ENCODE measurements at places on chromosomes 2 and 18. TPM values are rescaled to one million over a fixed set of nuclear protein-coding genes. Genes with fewer than 3 reads are reported as not detected.

The SCN9A gene
- 0.99 TPM for total RNA-seq

The TSHZ1 gene
- 19.2 TPM for total RNA-seq

GRCh38 chr2:77604953-77605929 lies 83.1 kb upstream of the LRRTM4 start:
- DNase-seq, result no peak

GRCh38 chr2:33366473-33366872 lies 110.0 kb upstream of the RASGRP3 start:
- peak; percentile 61 for DNase-seq

DNA sequence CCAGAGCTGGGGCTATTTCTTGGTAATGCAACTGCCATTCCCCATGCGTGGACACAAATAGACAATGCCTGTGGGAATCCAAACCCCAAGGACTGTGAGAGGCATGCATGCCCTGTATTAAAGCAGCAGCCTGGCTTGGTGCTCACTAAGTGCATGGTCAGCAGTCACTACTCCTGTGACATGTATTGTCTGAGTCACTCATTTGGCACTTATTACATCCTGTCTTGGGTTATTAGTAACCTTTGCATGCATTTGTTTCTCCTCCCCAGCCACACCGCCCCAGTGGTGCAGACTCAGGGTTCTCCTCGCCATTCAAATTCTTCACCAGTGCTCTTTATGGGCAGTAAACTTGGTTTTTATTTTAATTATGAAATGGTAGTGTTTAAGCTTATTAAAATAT lies 30.2 kb downstream of the PRKCE start:
- peak; percentile 40 for DNase-seq

- no peak for DNase-seq
Observed at GRCh38 chr2:234580686-234581085, 83.8 kb upstream of the ARL4C start.

- no peak for DNase-seq
Observed at GRCh38 chr18:13242797-13243196, 24.2 kb downstream of the LDLRAD4 start.

The NT5DC4 gene
- total RNA-seq, result not detected

DNA sequence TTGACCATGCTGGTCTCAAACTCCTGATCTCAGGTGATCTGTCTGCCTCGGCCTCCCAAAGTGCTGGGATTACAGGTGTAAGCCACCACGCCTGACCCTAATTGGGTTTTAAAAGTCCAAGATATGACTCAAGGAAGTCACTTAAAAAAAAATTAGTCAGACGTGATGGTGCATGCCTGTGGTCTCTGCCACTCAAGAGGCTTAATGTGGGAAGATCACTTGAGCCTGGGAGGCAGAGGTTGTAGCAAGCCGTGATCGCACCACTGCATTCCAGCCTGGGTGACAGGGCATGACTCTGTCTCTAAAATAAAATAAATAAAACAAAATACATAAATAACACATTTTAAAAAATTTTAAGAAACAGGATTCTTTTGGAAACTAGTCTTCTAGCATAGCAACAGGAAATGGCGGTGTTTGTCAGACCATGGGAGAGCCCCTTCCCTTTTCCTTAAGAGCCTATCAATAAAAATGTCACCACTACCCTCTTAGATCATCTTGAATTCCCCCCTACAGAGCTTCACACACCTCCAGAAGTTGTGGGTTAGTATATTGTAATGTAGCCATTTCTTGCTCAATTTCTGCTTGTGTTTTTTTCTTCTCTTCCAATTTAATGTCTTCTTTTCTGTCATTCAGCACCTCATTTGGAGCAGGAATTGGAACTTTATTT lies 20.1 kb downstream of the SFT2D3 start:
- no peak for DNase-seq

The TEKT4 gene
- total RNA-seq, result not detected

GRCh38 chr2:236440110-236440881 lies 129.3 kb upstream of the ACKR3 start:
- DNase-seq, result no peak

- peak; percentile 96 for DNase-seq
Observed at GRCh38 chr18:21704603-21705364, at the start of gene ABHD3. Gene ABHD3, minus strand, starts transcription at chr18:21704774. Its CDS starts 109 bp downstream, at chr18:21704665.

The OXER1 gene
- total RNA-seq, result 0.28 TPM

DNA sequence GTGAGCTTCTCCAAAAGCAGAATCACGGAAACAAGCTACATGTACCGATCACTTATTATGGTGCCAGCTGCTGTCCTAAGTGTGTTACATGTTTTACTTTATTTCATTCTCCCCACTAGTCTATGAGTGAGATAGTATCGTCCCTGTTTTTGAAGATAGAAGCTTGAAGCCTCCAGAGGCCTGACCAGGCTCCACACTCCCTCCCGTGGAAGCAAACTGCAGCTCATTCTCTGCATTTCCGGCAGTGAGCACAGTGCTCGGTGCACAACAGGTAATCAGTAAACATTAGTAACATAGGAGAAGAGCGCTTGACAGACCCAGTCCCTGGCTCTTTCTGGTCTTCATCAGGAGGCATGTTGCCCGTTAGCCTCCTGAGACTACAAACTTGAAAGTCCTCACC lies 72.9 kb downstream of the ZBTB7C start:
- DNase-seq, result no peak

DNA sequence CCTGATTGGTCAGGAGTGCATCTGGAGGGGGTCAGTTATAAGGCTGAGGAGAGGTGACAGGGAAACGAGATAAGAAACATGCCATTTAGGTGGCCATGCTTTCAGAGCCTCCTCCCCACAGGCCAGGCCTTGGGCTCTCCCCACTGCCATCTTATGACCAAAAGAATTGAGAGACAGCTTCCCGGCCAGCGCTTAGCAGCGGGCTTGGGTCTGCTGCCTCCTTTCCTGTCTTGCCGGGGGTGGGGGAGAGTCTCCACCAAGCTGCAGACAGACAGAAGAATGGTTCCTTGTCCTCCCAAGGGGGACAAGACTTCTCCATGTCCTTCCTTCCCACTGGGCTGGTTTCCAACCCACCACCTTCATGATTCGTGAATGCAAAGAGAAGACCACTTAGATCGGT lies 171.3 kb downstream of the SMAD7 start:
- DNase-seq, result no peak

- DNase-seq, result no peak
Observed at GRCh38 chr2:69131983-69132675, 119.2 kb downstream of the ANTXR1 start.

The C2orf78 gene
- not detected for total RNA-seq

DNA sequence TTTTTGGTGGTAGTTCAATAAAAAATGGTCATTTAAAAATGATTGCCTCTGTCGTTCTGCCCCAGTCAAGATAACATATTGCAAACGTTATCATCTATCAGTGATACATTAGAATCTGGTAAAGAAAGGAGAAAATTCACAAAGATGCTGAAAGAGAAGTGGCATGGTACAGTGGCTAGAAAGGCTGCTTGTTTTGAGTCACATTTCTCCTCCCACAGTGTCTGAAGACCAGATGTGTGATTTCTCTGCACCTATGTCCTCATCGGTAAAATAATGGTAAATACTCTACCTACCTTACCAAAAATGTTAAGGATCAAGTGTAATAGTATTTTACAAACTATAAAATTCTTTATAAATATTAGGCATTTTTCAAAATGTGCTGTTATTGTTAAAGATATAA lies 76.1 kb upstream of the NOSTRIN start:
- DNase-seq, result no peak

DNA sequence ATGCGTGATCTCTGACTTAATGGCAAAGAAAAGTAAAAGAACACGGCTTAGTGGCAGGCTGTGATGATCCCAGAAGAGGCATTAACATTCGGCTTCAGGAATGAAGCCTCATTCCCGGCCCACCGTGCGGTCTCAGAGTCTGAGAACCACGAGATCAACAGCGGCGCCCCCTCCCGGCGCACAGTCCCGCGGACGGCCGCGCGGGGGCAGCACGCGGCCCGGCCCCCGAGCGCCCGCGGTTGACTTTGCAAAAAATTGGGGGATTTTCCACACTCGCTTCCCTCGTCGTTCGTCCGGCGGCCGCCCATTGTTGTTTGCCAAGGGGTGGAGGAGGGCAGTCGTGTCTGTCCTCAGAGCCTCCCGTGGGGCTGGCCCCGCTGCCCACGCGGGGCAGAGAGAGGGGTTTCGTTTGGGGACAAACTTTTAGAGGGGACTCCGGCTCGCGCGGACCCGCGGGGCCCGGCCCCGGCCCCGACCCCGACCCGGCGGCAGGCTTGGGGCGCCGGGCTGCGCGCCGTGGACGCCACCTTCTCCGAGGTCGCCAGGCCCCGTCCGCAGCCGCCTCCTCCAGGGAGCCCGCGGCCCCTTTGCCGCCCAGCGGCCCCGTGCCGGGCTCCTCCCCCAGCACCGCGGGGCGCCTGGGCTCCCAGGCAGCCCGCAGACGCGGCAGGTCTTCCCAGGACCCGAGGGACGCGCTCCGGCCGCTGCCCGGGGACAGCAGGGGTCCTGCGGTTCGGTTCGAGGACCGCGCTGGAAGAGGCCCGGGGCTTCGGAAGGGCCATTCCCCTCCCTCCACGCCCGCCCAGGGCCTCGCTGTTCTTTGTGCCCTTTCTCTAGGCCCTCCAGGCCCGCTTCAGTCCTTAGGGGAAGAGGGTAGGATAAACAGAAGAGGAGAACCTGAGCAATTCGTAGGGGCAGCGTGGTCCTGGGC lies 3.4 kb upstream of the HS6ST1 start:
- DNase-seq, result peak; percentile 94

The GAL3ST2 gene
- total RNA-seq, result not detected

The ATL2 gene
- total RNA-seq, result 34.6 TPM

The CNGA3 gene
- not detected for total RNA-seq

DNA sequence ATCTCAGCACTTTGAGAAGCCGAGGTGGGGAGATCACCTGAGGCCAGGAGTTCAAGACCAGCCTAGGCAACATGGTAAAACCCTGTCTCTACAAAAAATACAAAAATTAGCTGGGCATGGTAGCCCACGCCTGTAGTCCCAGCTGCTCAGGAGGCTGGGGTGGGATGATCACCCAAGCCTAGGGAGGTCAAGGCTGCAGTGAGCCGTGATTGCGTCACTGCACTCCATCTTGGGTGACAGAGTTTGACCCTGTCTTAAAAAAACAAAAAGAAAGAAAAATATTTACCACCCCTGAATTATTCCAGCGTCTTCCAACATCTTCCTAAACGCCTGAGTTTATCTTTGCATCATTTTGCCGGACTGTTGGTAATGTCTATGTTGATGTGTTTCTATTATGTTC lies 6.2 kb upstream of the IGFBP5 start:
- no peak for DNase-seq

GRCh38 chr2:172480301-172481218 lies 53.2 kb downstream of the ITGA6 start:
- DNase-seq, result peak; percentile 66

The ALPP gene
- total RNA-seq, result not detected

GRCh38 chr2:217475791-217476190 lies 527.0 kb downstream of the TNS1 start:
- DNase-seq, result no peak

DNA sequence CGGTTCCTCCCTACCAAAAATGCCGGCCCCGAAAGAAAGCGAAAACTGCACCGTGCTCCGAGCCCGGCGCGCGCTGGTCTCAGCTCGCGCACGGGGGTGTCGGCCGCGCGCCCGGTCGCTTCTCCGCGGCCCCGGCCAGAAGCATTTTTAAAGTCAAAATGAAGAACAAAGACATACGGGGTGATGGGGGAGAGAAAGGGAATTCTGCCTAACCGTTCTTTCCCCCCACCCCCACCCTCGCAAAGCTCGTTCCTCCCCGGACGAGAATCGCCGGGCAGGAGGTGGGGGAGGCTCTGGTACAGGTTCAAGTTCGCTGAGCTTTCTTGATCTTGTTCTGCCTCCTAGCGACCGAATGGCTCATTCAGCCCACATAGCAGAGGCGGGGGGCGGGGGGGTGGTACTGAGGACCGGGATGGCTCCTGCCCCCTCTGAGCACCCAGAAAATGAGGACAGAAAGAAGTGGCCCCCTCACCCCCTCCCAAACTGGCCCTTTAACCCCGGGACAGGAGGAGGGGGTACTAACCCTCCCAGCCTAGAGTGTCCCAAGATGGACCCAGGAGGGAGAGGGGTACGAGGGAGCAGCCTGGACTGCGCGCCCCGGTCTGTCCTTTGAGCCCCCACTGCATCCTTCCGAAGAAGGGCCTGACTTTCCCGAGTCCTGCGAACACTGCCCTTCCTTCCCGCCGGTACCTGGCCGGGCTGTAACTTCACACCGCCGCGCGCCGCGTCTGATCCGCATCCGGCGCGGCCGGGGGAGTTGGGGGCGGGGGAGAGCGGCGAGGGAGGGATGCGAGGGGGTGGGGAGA lies 3.1 kb downstream of the BCL11A start:
- peak; percentile 67 for DNase-seq

GRCh38 chr2:24586955-24587354 lies 95.9 kb downstream of the NCOA1 start:
- no peak for DNase-seq

DNA sequence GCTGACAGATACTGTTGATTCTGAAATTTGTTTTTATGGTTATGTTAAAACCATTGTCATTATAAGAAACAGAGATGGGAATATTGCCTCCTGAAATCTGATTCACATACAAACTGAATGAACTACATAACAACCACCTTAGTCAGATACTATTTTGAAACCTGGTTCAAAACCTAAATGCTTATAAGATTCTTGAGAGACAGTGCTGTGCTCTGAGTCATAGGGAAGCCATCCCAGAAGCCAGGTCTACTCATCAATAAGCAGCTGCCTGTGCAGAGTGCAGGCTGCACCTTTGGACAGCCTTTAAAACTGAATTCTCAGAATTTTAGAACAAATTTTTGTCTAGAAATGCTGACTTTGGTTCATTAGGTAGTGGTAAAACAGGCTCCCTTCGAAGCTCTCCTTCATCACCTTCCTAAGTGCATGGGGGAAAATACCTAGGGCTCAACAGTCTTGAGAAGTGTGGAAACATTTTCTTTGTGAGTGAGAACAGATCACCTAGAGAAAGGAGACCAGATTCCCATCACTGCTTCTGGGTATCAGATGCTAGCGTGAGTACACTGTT lies at the start of gene SERPINB7:
TSS of gene SERPINB7 (plus strand) at position 253 of the 565 bp plus-strand sequence. CDS start 6,955 bp downstream, outside the sequence.
- DNase-seq, result no peak

GRCh38 chr18:45932708-45933107 lies 34.4 kb downstream of the EPG5 start:
- no peak for DNase-seq

- DNase-seq, result no peak
Observed at GRCh38 chr18:72999971-73000607, 132.3 kb upstream of the NETO1 start.

DNA sequence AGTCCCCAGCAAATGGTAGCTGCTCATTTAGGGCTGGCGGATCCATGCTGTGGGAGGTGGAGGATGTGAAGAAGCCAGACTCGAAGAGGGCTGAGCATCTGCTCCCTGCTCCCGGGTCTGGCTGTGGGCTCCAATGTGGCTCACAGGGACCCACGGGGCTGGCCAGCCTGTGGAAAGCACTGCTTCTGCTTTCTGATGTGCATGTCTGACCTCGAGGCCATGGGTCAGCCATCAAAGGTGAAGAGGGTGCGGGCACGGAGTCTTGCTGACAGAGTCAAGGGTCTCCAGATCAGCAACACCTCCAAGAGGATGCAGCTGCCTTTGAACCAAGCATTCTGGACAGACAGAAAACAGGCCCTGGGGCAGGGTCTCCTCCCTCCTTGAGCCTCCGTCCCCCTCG lies 178.2 kb downstream of the INHBB start:
- DNase-seq, result no peak

The ERICH2 gene
- not detected for total RNA-seq

Measured in heart left ventricle (tissue), 16 donors.